ENCODE measurements at places on chromosomes 1 and 21. TPM values are rescaled to one million over a fixed set of nuclear protein-coding genes. Genes with fewer than 3 reads are reported as not detected.

The NGF gene
- total RNA-seq = 5.1 TPM

The CA6 gene
- not detected for total RNA-seq

The LPAR3 gene
- total RNA-seq = 40.4 TPM

The MCM3AP gene
- 35.7 TPM for total RNA-seq

The HYI gene
- 17.3 TPM for total RNA-seq

The BTBD19 gene
- 5.6 TPM for total RNA-seq

The RGS16 gene
- total RNA-seq = 2.2 TPM

The ETV3 gene
- total RNA-seq = 9.0 TPM

The CDC7 gene
- total RNA-seq = 0.52 TPM

The CFHR5 gene
- total RNA-seq = not detected

The DSCAM gene
- total RNA-seq = not detected

The S100A12 gene
- total RNA-seq = 5.7 TPM

All from right atrium auricular region (tissue), 2 donors.